ENCODE measurements at places on chromosomes 2 and 18.
A peak's percentile ranks its signal among the peaks of the same experiment; 100 is the strongest.

DNA sequence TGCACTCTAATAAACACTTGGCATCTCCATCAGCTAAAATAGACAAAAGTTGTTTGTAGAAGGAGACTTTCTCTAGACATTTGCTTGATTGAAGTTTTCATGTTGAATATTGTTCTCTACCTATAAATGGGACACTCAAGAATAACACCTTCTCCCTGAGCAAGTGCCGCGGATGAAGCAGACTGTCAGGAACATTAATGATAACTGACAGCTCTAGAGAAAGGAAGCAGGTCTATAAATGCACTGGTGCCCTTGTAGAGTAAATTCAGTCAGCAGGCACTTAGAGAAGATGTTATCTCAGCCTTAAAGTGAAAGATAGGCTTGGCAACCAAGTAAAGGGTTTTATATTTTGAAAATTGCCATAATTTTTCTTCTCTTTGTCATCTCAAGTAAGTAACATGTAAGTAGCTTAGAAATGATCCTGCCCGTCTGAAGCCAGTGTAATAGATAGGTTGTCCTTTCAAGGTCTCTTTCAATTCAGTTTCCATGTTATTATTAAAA is 224.6 kb downstream of the ARL6IP6 start:
- DNase-seq, result no peak

DNA sequence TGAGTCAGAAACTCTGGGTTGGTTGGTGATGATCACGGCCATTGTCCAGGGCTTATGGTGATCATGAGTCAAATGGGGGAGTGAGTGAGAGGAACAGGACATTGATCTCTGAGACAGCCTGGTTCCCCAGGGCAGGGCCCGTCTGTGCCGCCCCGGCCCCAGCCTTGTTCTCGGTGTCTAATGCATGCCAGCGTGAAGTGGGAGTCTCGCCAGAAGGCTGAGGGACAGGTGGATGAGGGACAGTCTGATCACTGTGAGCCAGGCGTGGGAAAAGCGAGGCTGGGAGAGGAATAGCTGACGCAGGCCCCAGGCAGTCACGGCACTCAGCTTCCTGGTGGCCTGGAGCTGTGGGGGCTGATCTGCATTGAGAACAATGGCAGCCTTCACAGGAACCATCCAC is 208.3 kb upstream of the HDAC4 start:
- no peak for DNase-seq

- DNase-seq, result no peak
These were observed 55.1 kb downstream of the ATP8B1 start for GRCh38 chr18:57747809-57748680.

GRCh38 chr18:79644666-79645057 is 34.9 kb upstream of the CTDP1 start:
- no peak for DNase-seq

DNA sequence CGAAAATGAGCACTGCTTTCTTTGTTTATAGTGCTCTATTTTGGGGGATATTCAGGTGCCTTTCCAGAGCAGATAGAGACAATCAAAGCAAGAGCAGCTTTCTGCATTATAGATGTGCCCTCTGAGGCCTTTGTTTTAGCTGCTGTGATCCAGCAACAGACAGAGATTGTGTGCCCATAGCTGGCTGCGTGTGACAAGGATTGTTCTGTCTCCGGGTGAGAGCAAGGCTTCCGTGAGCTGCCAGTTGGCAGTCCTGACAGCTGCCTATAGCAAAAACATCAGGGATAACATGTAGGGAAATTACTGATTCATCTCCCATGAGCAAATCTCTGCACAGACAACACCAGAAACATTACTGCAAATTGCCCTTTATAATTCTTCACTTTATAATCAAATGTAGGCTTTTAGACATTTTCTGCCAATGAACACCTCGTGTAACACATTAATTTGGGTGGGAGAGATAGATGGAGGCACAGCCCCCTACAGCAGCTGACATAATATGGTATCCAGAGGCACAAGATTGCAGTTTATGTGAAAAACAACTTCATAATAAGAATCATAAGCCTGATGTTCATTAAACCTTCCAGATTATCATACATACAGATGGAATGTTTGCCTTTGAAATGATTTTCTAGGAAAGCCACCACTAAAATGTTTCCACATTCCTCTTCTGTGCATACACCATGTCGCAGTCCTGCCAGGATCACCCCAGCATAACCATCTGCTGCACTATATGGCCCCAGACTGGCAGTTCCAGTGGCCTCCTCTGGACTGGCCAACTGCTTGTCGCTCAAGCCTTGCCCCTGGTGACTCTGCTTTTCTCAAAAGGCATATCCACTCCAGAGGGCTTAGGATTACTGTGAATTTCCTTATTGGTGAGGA is 131.2 kb downstream of the TRIB2 start:
- peak; percentile 25 for DNase-seq

- DNase-seq, result peak; percentile 38
These were observed 141.5 kb upstream of the FIGN start for GRCh38 chr2:163877316-163877715.

Data from AG08395 (cell line).